Fibroblast of skin of left quadriceps (primary cell): ENCODE measurements at places on chromosomes 1 and 21.

DNA sequence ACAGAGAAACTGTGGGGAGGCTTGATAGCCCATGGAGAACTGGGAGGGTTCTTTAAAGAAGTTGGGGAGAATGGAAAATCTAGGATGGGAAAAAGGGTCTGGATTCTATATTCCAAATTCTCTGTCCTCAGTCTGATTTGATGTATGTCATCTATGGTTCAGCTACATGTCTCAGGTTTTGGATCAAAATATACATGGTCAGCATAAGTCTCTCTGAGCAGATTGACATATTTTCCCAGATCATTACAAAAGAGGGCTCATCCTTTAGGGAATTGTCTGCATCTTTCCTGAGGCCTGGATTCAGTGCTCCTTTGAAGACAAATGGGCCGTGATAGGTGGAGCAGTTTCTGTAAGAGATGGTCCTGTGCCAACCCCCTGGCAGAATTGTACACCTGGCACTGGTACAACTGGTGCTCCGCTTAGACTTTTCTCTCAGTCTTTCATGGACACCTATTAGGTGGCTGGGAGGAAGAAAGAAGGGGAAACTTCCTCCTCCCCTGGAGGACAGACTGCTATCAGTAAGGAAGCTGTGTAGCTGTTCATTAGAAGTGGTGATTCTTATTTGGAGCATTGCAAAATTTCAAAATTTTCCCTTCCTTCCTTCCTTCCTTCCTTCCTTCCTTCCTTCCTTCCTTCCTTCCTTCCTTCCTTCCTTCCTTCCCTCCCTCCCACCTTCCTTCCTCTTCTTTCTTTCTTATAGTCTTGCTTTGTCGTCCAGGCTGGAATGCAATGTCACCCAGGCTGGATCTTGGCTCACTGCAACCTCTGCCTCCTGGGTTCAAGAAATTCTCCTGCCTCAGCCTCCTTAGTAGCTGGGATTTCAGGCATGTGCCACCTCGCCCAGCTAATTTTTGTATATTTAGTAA, 26.1 kb upstream of the RGL1 start:
- DNase-seq: no peak

GRCh38 chr1:176517484-176517883, 54.5 kb downstream of the PAPPA2 start:
- DNase-seq: peak; percentile 9

GRCh38 chr1:23483321-23484252, at the start of gene ASAP3:
Gene ASAP3, minus strand, starts transcription at chr1:23484179. Its CDS starts 46 bp downstream, at chr1:23484133.
- DNase-seq: peak; percentile 15

- no peak for DNase-seq
Observed at GRCh38 chr1:163163881-163164582, 38.7 kb downstream of the RGS5 start.

DNA sequence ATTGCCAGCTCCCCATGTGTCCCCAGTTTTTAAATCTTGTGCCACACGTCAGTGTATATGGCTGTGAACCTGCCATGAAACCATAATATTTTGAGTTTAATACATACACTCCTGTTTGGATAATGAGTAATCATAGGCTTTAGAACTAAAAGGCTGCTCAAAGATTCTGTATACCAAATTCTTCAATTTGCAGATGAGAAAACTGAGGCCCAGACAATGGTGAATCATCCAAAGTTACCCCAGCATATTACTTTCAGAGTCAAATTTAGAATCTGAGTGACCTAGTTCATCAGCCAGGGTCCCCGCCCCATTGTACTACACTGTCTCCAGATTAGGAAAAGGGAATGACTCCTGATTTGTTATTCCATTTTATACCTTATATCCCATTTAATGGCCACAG, 224.6 kb downstream of the FGGY start:
- DNase-seq: no peak

- DNase-seq: no peak
Observed at GRCh38 chr1:34946211-34946610, 16.8 kb upstream of the DLGAP3 start.

- DNase-seq: peak; percentile 93
Observed at GRCh38 chr1:167661527-167662426, 31.7 kb downstream of the RCSD1 start.

- DNase-seq: peak; percentile 20
Observed at GRCh38 chr1:212162635-212163034, 122.6 kb upstream of the PPP2R5A start.

DNA sequence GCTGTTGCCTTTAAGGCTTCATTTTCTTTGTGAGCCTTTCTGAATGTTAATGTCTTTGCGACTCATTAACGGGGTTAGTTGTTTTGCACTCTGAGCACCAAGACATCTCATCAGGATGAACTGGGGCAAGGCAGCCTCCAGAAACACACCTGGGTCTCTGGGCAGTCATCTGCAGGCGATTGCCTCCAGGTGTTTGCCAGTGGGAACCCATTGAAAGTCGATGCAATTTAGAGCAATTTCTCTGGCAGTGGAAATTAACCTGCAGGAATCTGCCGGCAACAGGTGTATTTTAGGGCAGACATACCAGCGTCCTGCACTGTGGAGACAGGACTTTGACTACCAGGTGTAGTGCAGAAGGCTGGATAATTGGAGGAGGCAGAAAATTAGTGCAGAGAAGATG, 661.0 kb upstream of the PTBP2 start:
- DNase-seq: no peak

- DNase-seq: no peak
Observed at GRCh38 chr1:31000301-31000700, 65.2 kb downstream of the PUM1 start.

- peak; percentile 30 for DNase-seq
Observed at GRCh38 chr1:40153073-40153770, 8.0 kb upstream of the RLF start.

GRCh38 chr1:38244218-38244845, 197.7 kb upstream of the POU3F1 start:
- DNase-seq: no peak

DNA sequence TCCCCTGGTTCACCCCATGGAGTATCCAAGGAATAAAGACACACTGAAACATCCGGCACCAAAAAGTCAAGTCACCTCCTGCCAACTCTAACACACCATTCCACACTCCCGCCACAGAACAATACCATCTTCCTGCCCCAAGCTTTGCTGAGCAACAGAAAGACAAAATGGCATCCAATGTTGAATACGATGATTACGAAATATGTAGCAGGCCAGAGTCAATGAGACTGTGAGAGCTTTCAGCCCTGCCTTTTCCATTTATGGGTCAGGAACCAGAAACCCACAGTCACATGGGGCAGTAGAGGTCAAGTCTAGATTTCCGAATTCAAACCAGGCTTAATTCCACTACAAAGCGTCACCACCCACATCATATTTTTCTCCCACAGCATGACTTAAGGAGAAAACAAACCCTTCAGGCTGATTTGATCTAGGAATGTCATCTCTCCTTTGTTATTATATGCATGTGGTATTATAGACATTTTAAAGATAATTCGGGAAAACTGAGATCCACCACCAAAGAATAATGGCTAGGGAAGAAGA, 249.8 kb downstream of the SETD4 start:
- no peak for DNase-seq

DNA sequence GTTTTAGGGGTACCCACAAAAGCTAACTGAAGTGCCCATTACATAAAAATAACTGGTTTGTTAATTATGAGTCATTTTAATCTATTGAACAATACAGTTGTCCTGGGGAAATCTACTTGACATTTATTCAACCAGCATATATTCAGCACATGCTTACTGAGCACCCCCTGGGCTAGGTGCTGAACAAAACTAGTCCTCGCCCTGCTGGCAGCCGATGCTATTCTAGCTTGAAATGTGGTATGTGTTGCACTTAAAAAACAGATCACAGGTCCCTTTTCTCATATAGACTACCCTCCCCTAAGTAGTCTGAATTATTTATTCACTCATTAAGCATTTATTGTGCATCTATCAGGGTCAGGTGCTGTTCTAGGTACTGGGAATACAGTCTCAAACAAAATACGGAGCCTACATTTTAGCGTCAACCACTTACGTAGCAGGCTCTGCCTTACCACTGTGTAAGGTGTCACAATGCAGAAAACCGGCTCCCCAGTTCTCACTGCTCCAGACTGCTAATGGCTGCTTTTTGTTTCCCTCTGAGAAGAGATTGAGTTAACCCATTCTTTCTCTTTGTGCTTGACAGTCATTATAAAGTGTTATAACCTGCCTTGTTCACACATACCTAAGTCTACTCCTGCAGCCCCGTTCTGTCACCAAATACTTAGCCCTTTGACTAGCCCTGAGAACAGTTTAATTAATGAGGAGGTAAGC, 57.1 kb downstream of the ADCY10 start:
- no peak for DNase-seq

- DNase-seq: no peak
Observed at GRCh38 chr1:22868331-22868730, 104.3 kb downstream of the LACTBL1 start.

DNA sequence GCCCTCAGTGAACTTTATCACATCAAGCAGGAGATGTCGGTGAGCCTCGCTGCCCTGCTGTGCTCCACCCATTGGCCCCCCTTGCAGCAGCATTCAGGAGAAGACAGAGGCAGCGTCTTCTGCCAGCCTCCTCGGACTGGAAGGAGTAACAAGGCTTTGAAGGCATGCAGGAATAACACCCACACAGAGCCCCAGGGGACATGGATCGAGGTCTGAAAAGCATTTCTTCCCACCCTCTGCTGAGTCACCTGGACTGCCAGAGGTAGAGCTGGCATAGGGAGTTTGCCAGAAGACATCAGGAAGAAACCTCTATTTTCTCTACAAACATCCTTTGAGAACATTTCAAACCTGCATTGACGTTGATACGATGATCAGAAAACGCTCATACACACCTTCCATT, 42.9 kb downstream of the COL18A1 start:
- DNase-seq: no peak

- no peak for DNase-seq
Observed at GRCh38 chr21:31382060-31382459, 38.0 kb upstream of the TIAM1 start.

DNA sequence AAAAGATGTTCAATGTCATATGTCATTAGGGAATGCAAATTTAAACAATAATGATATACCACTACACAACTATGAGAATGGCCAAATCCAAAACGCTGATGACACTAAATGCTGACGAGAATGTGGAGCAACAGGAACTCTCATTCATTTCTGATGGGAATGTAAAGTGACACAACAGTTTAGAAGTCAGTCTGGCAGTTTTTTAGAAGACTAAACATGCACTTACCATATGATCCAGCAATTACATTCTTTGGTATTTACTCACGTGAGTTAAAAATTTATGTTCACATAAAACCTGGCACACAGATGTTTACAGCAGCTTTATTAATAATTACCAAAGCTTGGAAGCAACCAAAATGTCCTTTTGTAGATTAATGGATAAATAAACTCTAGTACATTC, 110.4 kb upstream of the C1orf21 start:
- no peak for DNase-seq

DNA sequence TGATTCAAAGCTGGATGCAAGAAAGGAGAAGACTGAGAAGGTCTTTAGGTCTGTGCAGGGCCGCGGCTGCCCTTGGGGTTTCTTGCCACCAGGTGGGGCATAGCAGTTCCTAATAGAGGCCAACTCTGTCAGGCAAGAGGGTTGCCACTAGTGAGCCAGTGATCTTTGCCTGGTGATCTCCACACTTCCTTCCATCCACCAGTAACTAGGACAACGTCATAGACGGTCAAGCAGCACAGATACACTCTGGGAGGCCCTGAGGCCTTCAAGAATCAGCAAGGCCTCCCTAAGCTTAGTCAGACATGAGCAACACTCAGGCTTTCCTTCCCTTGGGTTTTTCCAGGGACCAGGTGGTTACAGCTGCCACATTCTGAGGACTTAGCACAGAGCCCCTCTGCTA, 32.9 kb upstream of the ATP2B4 start:
- no peak for DNase-seq
